ENCODE measurements at places on chromosomes 16 and 17.

GRCh38 chr16:27851586-27851985, 211.9 kb downstream of the GSG1L start:
- DNase-seq: no peak

DNA sequence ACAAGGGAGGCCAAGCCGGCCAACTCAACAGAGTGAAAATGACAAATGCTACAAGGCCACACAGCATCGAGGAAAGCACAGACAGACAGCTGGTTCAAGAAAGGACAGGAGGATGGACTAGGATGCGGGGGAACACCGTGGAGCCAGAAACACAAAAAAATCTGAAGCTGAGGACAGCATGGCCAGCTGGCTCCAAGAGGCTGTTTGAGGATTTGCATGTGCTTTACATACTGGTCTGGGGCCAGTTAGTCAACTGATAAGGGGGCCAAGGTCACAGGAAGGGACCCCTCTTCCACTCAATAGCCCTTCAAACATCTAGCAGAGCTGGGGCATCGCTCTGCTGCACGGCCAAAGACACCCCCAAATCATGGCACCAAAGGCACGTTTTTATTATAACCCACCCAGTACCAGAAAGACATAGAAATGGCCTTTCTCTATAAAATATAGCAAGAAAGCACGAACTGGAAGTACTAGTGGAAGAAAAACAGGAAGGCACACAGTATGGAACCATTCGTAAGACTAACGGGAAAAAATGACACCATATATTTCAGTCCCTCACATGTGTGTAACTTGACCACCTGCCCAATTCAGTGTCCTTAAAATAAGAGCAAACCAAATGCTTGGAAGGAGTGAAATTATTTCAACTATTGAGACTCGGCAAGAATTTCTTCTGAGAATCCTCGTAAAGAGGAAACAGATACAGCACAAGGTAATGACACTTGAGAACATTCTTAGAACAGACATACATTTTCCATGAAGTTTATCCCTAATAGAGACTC, 7.8 kb upstream of the SRL start:
- no peak for DNase-seq

GRCh38 chr17:69466905-69467667, 52.6 kb downstream of the MAP2K6 start:
- DNase-seq: no peak

DNA sequence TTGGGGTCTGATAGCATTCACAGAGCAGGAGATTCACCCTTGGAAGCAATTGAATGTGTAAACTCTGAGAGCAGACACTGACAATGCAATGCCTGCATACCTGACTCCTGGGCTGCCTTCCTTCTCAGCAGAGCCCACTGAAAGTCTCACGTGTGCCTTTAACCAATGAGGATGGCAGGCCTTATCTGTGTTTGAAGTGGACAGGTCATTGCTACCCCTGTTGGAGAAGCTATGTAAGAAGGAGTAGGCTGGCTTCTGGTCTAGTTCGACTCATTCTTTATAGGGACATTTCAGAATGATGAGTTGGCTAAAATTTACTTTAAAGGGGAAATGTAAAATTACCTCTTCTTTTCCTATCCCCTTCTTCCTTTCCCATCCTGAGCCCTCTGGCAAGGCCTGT, 446.3 kb downstream of the SLC39A11 start:
- no peak for DNase-seq

DNA sequence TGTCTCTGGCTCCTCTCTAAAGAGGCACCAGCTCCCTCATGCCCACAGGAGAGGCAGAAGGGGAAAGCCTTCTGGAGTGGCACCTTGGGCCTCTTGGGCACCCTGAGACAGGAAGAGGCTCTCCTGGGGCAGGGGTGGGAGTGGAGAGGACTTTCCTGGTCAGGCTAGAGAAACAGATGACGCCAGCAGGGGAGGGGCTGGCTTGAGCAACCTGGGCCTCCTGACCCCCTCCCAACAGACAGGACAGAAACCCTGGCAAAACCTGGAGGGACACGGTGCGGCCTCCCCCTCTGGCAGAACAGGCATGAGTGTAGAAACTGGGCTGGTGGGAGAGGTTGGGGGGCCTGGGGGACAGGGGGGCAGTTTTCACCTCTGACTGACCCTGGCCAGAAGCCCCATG, 6.1 kb downstream of the SMIM5 start:
- no peak for DNase-seq

GRCh38 chr16:73161977-73162376, 114.0 kb upstream of the ZFHX3 start:
- no peak for DNase-seq

Measured in CD4-positive, alpha-beta T cell treated with Interleukin-21 for 1 hour (primary cell).